ENCODE measurements at places on chromosomes 3 and 15.
A peak's percentile ranks its signal among the peaks of the same experiment; 100 is the strongest.

GRCh38 chr15:74217907-74218885, 15.6 kb upstream of the STRA6 start:
- no peak for DNase-seq

GRCh38 chr3:160826408-160826807, 70.4 kb downstream of the PPM1L start:
- DNase-seq: no peak

- DNase-seq: no peak
Observed at GRCh38 chr3:48151058-48151806, 37.0 kb downstream of the CDC25A start.

GRCh38 chr3:85935171-85935570, 976.4 kb downstream of the CADM2 start:
- DNase-seq: no peak

- DNase-seq: no peak
Observed at GRCh38 chr3:176942305-176942704, 255.0 kb downstream of the TBL1XR1 start.

GRCh38 chr3:111577798-111578685, 17.1 kb downstream of the ZBED2 start:
- peak; percentile 70 for DNase-seq

DNA sequence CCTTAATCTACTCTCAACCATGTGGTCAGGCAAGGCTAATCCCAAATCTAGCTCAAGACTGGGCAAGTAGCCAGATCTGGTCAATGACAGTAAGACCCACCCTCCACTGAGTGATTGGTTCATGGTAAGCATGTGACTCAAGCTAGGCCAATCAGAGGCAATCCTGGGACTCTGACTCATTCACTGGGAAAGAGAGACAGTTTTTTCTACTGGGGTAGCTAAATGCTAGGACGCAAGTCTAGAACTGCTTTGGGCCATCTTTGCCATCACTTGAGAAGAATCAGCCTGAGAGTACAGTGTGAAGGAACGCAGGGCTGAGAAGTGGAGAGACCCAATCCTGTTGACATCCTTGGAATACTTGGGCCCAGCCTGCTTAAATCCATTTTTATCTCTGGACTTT, 9.4 kb upstream of the RAD18 start:
- no peak for DNase-seq

GRCh38 chr3:14512281-14512941, 27.7 kb downstream of the GRIP2 start:
- DNase-seq: no peak
